ENCODE measurements at places on chromosomes 11 and 22.
A peak's percentile ranks its signal among the peaks of the same experiment; 100 is the strongest.

DNA sequence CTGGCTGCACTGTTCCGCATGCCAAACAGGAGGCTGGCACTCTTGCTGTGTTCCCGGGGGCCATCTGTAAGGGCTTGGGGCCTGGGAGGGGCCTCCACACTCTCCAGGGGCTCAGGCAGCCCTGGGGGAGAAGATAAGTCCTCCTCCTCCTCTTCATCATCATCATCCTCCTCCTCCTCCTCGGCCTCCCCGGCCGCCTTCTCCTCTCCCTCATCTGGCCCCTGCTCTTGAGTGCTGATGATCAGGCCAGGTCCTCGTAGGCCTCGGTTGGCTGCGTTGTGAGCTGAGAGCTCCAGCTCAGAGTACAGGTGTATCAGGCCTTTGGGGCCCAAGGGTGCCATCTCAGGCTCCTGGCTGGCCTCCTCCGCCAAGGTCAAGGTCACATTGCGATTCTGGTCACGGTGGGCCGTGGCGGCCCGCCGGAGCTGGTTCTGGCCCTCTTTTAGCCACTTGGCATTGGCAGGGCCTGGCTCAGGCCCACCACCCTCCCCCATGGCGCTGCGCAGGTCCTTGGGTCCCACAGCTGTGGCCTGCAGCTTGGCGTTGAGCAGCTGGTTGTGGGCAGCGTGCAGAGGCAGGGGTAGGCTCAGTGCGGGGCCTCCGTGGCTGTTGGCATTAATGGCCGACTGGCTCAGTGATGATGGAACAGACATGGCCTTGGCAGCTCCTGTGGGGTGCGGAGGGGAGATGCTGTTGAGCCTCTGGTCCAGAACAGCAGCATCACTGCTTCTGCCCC is 8.0 kb downstream of the APBB1 start:
- DNase-seq: no peak

DNA sequence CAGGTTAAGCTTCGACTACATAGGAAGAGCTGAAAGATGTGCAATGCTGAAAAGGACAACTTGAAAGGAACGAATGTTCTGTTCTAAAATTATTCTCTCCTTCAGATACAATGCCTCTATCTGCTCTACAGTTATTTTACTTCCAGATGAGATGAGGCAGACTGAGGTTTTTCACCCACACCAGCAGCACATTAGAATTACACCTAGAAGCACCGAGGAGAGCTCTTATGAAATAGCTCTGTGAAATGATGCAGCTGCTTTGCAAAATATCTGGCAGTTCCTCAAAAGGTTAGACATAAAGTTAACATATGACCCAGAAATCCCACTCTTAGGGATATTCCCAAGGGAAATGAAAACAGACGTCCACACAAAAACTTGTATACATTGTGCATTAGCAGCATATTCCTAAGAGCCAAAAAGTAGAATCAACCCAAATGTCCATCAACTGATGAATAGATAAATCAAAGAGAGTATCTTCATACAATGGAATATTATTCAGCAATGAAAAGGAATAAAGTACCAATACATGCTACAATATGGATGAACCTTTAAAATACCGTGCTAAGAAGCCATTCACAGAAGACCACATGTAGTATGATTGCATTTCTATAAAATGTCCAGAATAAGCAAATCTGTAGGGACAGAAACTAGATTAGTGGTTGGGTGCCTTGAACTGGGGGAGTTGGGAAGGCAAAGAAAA is 34.5 kb downstream of the WT1 start:
- DNase-seq: no peak

DNA sequence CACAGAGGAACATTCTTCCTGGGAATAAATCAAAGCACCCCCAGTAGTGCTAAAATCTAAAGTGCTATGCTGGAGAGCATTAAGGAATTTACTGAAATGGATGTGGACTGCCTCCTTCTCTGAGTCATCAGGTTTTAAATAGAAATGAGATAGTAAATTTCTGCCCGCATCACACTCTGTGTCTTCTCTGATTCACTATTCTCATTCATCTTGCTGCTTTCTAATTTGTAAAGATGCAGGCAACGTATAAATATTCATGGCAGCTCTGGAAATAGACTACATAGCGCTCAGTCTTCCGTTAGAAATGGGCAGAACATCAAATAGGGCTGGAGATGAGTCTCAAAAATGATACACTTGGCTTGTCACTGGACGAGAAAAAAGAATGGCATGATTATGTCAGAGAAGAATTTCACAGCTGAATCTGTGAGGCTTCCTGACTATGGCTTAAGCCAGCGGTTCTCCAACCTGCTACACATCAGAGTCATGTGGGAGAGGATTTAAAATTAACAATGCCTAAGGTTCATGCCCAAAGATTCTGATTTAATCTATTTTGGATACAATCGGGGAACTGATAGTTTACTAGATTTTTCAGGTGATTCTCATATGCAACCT is 178.2 kb downstream of the LRRC4C start:
- DNase-seq: no peak

DNA sequence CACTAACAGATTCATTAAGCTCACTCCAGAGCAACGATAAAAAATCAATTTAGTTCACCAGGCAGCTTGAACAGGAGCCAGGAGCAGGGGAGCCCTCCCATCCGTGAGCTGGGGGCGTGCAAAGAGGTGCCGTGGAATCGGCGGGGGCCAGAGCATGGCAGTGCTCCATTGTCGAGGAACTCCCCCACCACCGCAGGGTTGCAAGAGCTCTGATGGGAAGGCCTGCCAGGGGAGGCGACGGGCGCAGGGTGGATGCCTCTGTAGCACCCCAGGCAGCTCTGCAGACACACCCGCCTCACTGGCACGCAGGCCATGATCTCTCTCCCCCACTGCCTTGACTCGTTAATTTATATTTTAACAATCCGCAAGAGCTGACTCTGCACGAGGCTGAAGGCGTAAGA is 433.2 kb downstream of the MIAT start:
- DNase-seq: no peak

GRCh38 chr11:75421902-75422247 is 11.1 kb downstream of the KLHL35 start:
- no peak for DNase-seq

DNA sequence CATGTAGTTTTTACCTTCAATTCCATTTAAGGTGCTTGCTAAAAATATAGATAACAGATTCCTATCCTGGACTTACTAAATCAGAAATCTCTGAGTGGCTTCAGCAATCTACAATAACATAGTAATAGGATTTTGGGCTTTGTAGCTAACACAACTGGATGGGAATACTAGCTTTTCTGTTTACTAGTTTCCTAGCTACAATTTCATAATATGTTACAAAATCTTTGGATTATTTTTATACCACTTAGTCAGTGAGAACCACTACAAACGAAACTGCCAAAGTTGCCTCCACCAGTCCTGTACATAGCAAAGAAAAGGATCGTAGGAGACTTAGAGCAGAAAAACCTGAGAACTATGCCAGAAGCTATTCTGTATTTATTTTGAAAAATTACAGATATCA is 87.7 kb upstream of the ANO3 start:
- DNase-seq: peak; percentile 49
